Upper lobe of left lung (tissue), 6 donors: ENCODE measurements at places on chromosomes 7 and 10.

DNA sequence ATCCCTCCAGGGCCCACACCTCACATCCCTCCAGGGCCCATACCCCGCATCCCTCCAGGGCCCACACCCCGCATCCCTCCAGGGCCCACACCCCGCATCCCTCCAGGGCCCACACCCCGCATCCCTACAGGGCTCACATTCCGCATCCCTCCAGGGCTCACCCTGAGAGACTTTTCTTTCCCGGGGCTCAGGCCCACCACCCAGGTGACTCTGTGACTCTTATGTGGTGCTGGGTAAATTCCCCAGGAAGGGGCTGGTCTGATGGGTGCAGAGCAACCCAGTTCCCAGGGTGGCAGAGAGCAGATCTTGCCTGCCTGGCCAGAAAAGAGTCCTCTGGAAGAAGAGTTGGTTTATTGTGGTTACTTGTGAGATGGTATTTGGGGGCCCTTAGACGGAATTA, 290.7 kb downstream of the TCERG1L start:
- DNase-seq = no peak

DNA sequence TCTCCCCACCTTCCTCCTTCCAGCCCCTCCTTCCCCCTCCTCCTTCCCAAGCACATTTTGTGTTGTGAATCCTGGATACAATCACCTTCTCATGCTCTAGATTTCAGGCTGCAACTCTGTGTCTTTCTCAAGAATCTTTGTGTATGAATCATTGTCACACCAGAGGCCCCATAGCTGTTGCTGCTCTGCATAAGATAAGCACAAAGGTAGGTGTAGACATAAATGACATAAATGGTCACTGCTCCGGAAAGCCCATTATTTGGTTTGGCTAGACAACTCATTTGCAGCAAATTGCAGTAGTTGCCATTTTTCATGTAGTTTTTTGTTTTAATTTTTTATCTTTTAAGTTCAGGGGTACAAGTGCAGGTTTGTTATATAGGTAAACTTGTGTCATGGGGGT, 216.3 kb upstream of the NRP1 start:
- no peak for DNase-seq

- no peak for DNase-seq
These were observed 131.0 kb upstream of the ZNF804B start for GRCh38 chr7:88628363-88629085.

GRCh38 chr10:102368077-102368476, 27.4 kb upstream of the NFKB2 start:
- DNase-seq = no peak

DNA sequence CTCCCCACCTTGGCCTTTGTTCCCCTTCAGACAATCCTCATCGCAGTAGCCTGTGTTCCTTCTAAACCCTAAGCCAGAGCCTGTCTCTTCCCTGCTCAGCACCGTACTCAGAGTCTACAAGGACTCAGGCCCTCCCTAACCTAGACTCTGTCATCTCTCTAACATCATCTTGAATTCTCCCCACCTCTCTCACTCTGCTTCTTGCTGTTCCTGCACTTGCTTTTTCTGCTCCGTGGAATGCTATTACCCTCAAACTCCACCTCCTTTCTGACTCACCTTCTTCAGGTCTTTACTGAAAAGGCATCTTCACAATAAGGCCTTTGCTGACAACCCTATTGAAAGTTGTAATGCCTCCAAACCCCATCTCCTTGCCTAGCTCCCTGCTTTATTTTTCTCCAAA, 141.0 kb downstream of the DKK1 start:
- no peak for DNase-seq

- no peak for DNase-seq
These were observed 177.6 kb downstream of the REEP3 start for GRCh38 chr10:63698787-63699150.

DNA sequence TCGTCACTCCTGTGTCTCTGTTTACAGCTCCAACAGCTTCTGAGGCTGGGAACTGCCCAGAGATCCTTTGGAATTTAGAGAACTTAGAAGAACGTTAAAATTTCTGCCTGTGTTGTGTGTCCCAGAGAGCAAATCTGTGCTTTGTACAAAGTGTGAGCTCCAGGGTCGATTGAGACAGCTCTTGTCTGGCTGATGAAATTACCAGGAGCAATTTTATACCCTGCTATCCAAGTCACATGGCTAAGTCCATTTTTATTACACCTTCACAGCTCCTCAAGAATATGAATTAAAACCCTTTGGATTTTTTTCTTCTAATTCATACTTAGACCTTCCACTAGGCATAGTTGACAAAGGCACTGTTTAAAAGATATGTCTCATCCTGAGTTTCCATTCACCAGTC, 46.5 kb upstream of the INSYN2A start:
- no peak for DNase-seq

- peak; percentile 23 for DNase-seq
These were observed 24.8 kb downstream of the GNA12 start for GRCh38 chr7:2819161-2819953.

DNA sequence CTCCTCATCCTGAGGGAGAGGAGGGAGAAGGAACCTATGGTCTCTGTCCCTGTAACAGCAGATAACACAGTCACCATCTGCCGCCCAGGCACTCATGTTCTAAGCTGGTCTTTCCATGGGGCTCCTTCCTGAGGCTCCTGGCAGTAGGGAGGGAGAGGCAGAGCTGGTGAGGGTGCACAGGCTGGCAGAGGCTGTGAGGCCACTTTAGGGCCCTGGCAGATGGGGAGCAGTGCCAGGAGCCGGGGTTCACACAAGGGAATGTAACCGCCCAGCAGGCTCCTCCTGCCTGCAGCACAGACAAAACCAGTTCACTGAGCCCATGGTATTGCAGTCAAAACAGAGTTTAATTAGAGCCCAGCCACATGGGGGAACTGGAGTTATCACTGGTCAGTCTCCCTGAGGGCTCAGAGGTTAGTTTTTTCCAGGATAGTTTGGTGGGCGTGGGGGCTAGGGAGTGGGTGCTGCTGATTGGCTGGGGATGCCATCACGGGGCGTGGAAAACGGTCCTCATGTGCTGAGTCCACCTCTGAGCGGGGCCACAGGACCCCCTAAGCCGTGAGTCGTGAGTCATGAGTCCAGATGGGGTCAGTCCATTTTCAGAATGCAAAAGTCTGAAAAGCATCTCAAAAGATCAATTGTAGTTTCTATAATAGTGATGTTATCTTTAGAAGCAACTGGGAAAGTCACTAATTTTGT, 499.3 kb upstream of the FOXK1 start:
- no peak for DNase-seq

DNA sequence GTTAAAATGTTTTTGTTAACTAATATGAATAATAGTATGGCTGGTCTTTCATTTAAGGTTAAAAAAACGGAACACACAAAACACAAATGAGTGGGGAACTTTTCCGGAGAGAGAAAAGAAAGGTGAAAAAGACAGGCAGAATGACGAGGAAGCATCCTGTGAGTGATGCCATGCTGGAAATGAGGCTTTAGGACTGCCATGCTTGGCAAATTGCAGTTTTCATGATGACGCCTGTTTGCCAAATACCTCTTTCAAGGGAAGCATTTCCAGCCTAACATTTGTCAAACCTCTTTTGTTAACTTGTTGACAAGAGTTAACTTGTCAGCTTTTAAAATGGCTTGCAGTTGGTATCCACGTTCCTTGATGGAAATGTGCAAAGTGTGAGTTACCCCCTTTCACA, 127.5 kb downstream of the RSU1 start:
- DNase-seq = no peak

DNA sequence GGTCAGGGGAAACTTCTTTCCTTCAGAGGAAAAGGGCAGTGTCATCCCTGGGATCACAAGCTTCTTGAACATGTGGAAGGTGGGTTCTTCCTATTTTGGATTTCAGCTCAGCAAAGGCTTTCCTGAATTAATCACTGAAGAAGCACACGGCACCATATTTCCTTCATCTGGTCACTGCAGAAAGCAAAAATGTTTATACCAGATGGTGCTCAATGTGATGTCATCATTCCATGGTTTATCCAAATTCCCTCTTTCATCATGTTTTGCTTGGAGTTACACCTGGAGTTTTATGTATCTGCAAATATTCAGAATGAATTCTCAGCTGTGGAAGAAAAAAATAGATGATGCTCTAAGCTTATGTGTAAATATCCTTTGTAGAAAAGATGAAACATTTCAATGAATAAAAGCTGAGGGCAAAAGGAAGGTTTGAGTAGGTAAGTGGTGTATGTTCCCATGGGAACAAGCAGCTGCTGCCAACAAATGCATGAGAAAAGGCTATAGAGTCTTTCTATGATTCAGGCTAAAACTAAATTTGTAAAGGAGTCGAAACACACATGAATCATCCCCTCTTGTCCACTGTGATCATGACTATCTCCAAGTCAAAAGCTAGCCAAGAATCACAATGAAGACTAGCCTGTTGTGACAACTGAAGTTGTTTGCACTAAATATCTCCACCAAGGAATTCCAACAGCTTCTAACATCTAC, 26.9 kb upstream of the BPGM start:
- DNase-seq = no peak

DNA sequence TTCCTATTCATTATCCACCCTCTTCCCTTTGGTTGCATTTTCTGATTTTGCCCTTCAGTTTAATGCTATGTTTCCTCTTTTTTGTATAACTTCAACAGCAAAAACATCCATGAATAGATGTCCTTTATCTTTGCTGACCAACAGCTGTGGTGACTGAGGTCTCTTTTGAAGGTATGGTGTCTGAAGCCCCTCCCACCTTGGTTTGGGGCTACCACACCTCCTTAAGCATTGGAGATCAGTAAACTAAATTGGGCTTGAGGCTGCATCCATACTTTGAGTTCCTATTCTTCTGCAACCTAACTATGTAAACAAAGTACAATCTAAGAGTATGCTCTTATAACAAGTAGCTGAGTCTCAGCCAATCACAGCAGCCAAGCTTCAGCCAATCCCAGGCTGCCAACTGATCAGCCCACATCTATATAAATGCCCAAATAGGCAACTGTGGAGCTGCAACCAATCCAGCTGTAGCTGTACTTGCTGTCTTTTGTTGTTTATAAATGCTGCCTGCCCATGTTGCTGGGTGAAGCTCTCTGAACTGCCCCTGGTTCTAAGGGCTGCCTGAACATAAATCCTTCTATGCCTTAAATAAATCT, 69.4 kb upstream of the PDLIM1 start:
- no peak for DNase-seq

DNA sequence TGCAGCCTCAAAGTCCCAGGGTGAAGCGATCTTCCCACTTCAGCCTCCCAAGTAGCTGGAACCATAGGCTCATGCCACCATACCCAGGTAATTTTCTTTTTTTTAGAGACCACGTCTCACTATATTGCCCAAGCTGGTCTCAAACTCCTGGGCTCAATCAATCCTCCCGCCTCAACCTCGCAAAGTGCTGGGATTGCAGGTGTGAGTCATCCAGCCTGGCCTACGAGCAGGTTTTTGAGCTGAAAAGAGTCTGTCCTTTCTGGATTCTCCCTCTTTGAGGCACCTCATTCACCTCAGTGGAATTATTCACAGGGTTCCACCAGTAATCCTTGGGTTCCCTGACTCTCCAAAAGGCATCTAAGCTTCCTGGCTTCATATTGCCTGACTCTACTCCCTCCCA, 7.6 kb upstream of the LEP start:
- no peak for DNase-seq

- DNase-seq = no peak
These were observed 545 bp upstream of the COMTD1 start for GRCh38 chr10:75236178-75236825.

- DNase-seq = no peak
These were observed 90.9 kb upstream of the WDR11 start for GRCh38 chr10:120760253-120760652.

- no peak for DNase-seq
These were observed 54.3 kb downstream of the PRKAG2 start for GRCh38 chr7:151822541-151823181.

- no peak for DNase-seq
These were observed 232.4 kb downstream of the ELMO1 start for GRCh38 chr7:37216156-37216852.

DNA sequence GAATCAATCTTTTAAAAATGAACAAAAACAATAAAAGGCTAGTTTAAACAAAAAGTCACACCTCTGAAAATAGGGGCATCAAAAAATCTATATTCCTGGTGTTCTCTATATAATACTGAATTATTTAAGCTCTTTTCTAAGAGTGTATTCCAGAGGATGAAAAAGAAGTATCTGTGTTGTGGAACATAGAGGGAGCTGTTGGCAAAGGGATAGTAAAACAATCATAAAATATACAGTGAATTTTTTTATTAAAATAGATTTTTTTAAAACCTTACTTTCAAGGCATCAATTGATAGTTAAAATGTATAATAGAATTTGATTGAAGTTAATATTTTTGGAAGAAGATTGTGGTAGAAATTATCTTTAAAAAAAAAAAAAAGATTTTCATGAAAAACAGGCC, 1409.1 kb upstream of the CELF2 start:
- DNase-seq = no peak

- no peak for DNase-seq
These were observed 3.7 kb downstream of the IRF5 start for GRCh38 chr7:128941323-128941890.

GRCh38 chr7:57412168-57412567, 37.8 kb upstream of the ZNF716 start:
- DNase-seq = no peak

DNA sequence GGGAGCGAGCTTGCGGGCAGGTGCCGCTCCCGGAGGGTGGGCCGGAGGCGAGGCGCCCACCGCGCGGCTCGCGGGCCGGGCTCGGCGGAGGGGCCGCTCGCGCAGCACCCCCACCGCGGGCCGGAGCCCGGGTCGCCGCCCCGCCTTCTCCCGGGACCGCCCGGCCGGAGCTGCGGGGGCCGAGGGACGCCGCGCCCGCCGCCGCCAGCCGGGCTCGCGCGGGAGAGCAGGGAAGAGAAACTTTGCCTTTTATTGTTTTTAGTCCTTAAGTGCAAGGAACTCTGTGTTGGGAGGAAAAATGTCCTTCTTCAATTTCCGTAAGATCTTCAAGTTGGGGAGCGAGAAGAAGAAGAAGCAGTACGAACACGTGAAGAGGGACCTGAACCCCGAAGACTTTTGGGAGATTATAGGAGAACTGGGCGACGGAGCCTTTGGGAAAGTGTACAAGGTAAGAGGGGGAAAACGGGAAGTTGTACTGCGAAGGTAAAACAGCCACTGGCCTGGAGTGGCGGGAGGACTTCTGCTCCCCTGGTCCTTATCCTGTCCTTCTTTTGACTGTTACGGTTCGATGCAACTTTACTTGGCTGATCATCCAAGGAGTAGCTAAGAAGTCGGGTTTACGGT, 620 bp downstream of the SLK start:
- DNase-seq = peak; percentile 31

DNA sequence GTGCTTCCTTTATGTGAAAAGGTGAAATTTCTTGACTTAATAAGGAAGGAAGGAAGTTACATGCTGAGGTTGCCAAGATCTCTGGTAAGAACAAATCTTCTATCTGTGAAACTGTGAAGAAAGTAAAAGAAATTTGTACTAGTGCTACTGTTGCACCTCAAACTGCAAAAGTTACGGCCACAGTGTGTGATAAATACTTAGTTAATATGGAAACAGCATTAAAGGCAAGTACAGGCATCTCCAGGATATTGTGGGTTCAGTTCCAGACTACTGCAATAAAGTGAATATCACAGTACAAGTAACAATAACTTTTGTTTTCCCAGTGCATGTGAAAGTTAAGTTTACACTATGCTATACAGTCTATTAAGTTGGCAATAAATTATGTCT, 22.8 kb upstream of the ZNF282 start:
- no peak for DNase-seq

GRCh38 chr7:50267525-50268041, 36.9 kb upstream of the IKZF1 start:
- no peak for DNase-seq

- no peak for DNase-seq
These were observed 218.3 kb upstream of the GRB10 start for GRCh38 chr7:51000956-51001355.
